NCI-H446 treated with DMSO at 0.1 percent for 48 hours (cell line): ENCODE measurements at places on chromosomes 4 and X.
A peak's percentile ranks its signal among the peaks of the same experiment; 100 is the strongest.

- no peak for DNase-seq
Measured at GRCh38 chr4:9735515-9735914, 45.9 kb upstream of the DRD5 start.

DNA sequence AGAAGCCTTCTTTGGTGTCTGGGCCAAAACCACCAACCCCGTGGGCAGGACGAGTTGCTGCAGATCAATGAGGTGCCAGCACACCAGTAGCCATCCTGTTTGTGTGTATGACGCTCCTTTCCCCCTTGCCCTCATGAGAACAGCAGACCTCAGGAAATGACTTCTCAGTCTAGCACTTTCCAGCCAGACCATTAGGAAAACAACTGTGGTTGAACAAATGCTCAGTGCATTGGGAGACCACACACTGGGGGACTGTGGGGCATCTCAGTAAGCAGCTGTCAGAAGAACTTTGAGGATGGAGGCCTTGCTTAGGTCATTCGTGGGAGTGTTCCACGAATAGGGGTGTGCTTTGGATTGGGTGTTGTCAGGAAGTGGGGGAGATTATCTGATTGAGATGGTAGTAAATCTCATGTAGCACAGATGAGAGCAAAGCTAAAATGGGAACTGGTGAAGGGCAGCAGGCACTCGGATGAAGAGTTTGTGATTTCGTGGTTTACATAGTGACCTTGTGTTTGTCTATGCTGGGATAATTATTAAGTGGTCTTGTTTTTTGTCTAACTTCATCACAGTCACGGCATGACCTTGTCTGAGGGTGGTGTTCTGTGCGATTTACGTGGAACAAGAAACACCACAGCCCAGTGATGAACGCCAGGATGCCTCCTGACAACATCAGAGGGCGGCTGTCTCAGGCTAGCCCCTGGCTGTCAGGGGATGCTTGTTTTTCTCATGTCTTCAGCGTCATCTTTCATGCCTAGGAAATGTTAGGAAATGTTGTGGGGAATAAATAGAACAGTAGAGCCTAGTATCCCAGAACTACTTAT lies 70.1 kb downstream of the USP46 start:
- DNase-seq: no peak

DNA sequence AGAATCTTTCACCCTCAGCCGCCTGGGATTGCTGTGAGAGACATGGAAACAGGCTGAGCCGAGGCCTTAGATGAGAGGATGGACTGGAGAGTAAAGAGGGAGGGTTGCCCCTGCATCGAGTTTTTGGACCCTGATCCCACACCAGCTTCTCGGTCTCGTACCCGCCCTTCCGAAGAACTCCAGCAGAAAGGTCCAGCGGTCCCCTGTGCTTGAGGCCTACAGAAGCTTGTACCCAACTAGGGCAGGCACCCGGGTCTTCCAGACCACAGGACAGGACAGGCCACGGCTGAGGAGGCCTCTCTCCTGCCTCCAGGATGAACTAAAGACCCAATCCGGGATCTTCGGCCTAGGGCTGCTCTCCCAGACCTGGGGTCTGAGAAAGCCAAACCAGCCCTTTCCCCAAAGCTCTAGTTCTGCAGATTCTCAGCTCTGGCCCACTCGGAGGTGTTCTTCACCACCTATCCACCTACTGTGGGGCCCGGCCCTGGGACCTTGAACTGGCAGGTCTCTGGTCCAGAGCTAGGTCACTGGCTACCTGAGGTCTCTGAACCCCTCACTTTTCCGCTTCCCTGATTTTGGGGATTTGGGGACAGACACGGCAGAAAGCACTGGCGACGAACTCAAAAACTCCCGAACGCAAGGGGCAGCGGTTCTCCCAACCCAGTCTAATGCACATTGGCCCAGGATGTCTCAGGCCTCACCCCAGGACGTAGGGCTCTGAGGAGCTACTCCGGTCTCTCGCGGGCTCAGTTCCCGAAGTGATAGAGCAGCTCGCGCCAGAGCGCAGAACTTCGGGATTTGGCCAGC lies 1.1 kb downstream of the NKX3-2 start:
- DNase-seq: no peak

- no peak for DNase-seq
Measured at GRCh38 chr4:26288355-26288909, 32.4 kb upstream of the RBPJ start.

DNA sequence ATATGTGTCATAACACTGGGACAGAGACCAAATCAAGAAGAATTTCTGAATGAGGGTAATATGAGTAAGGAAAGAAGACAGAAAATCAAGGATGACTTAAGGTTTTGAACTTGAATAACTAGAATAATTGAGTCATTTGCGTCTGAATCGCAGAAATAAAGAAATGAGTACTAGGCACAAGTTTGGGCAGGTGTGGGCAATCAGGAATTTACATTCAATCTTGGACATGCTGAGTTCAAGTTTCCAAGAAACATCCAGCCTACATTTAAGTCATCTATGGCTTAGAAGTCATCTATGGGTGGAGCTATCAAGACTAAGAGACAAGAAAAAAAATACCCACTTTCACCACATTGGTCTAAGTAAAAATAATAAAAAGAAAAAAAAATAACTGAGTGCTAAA lies 30.4 kb upstream of the WDR44 start:
- DNase-seq: no peak

DNA sequence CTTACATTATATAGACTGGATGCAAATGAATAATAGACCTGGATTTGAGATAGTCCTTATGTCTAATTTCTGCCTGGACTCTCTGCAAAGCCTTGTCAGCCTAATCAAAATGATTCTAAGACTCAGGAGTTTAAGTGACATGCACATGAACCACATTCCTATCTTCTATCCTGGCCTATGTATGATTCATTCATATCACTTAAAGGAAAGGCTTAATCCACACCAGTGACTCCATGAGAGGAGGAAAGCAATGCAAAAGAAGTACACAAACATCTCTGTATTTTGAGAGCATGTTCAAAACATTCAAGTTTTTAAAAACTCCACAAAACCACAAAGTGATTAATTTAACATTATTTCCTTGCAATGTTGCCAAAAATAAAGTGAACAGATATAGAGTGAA lies 14.6 kb downstream of the AMOT start:
- DNase-seq: no peak

DNA sequence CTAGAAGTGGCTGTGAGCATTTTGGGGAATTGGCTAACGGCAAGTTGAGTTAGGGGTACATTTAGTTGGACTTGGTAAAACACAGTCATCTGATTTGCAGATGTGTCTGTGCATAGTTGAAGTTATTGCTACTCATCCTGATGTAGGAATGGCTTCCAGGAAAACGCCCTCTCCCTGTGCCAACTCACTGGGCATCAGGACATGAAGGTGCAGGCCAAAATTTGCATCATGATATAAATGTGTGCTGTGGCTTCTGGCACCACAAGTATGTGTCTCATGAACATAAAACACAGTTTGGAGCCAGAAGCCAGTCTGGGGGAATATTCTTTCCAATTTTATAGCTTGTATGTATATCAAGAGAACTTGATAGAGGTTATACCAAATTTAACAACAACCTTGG lies 54.2 kb upstream of the CBR4 start:
- peak; percentile 57 for DNase-seq

DNA sequence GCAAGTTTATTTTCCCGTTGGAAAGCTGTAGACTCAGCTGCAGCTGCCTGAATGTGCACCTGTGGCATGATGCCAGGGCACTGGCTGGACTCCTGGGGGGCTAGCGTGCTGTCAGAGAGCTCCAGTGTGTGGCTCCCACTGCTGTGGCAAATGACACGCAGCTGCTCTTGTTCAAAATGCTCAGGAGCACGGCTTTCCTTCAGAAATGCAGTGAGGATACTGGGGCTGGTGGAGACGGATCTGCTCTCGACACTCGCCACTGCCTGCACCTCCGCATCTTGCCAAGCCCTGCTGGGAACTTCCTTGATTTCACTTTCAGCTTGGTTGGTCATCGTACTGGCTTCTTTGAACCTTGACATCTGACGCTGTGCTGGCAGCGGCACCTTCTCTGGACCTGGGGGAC lies 58.7 kb downstream of the GPRIN3 start:
- no peak for DNase-seq

GRCh38 chrX:7147413-7147977 lies at the start of gene STS:
TSS of gene STS (plus strand) at chrX:7147712. CDS start at chrX:7253200, 105,488 bp downstream.
- no peak for DNase-seq

GRCh38 chrX:19181345-19181744 lies 59.1 kb upstream of the ADGRG2 start:
- DNase-seq: no peak

DNA sequence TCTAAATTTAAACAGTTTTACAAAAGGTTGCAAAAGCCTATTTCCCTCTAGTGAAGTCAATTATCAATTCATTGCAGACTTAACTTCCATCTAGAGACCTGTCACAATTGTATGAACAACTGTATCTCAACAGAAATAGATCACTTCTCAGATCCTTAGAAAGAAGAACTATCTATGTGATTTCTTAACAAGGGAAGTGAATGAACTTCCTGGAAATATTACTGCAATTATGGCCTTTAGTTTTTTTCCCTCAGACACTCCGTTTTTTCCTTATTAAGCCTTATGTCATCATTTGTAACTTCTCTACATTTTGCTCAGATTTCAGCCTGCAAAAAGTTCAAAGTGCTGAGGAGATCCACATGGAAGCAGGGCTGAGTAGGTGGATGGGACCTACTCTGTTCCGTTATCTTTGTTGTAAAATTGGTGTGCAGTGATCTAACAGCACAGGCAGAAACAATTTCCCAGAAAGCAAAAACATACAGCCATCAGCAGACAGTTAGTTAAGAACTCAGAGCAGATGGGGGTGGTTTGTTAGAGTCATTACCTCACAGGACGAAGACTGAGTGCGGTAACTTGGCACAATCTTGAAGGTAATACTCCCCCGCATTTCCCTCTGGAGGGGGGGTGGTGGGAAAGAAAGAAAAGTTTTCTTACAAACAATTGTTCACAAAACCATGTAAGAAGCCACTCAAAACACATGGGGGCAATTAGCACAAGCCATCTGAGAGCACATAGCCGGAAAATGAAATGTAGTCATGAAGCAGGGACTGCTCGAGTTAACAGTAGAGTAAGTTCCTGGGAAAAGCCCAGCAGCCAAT lies 112.3 kb downstream of the NYX start:
- DNase-seq: no peak

- DNase-seq: peak; percentile 53
Measured at GRCh38 chr4:46554760-46555465, 165.0 kb upstream of the GABRA2 start.

DNA sequence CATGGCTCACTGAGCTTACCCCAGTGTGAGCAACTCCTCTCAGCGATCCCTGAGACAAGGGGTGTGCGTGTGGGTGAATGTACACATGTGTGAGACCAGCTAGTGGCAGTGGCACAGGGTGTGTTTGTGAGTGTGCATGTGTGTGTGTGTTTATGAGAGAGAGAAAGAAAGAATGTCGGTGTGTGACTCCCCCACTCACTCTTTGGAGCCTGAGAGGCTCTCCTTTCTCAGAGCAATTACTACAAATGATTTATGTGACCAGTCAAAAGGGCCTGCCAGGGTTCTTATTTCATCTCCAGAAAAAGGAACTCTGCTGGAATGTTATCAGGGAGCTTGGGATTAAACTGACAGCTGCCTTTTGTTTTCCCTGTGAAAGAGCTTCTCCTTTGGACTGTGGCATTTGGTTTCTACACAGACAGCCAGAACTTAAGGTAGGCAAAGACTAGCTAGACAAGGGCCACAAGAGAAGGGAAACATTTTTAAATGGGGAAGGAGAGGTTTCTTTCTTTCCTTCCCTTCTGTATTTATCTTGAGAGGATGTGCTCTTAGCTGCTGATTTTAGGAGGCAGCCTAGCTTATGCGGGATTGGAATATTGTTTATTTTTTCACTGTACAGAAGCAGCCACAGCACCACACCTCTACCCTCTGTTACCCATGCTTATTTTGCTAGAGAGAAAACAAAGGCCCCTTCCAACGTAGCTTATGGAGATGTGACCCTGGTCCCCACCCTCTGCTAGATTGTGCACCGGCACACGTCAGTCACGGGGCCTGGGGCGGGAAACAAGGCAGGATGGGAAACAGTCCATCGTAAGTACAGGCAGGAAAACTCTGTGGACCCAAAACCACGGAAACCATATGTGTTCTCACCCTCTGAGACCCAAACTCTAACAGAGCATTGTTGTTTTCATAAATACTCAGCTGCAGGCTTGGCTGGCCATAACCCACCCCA lies 143.5 kb downstream of the MGST2 start:
- peak; percentile 77 for DNase-seq

DNA sequence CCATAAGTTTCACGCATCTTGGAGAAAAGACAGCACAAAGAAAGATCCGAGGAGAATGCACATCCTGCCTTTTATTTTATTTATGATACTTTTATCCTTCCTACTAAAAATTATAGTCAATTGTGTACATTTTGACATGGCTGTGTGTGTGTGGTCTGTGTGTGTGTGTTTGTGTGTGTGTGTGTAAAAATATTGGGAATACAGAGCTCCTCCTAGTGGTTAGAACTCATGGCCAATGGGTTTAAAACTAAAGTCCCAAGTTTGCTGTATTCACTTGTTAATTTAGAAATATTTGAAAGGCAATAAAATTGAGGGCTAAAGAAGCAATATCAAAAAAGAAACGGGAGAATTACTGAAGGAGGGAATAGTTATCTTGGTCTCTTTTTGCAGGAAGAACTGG lies 47.5 kb downstream of the NKX6-1 start:
- no peak for DNase-seq

DNA sequence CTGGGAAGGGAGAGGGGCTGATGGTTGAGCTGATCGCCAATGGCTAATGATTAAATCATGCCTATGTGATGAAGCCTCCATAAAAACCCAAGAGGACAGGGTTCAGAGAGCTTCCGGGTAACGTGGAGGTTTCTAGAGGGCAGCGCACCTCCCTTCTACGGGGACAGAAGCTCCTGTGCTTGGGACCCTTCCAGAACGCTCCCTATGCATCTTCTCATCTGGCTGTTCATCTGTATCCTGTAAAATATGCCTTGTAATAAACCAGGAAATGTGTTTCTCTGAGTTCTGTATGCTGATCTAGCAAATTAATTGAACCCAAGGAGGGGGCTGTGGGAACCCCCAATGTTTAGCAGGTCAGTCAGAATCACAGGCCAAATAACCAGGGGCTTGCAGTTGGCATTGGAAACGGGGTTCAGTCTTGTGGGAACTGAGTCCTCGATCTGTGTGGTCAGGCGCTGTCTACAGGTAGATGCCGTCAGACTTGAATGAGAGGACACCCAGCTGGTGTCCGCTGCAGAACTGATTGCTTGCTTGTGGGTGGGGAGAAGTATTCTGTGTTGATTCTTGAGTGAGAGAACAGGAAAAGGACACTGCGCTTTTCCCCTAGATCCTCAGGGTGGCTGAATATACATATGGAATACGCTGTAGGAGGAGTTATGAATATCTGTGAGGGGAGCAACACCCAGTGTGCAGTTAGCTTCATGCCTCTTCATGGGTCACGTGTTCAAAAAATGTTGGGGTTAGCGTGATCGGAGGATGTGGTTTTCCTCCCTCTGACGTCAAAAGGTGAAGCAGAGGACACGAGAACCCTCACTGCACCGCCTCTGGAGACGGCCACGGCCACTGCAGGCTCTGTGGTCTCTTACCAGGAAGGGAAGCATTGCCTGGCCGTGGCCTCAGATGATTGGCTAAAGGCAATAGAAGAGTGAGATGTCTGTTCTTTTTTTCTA lies 29.2 kb downstream of the HTT-AS start:
- no peak for DNase-seq

- DNase-seq: no peak
Measured at GRCh38 chr4:148238086-148238485, 204.1 kb downstream of the NR3C2 start.

GRCh38 chr4:180558427-180558826 lies 1684.8 kb upstream of the TENM3 start:
- no peak for DNase-seq
